ENCODE measurements at places on chromosomes 16 and 17.

DNA sequence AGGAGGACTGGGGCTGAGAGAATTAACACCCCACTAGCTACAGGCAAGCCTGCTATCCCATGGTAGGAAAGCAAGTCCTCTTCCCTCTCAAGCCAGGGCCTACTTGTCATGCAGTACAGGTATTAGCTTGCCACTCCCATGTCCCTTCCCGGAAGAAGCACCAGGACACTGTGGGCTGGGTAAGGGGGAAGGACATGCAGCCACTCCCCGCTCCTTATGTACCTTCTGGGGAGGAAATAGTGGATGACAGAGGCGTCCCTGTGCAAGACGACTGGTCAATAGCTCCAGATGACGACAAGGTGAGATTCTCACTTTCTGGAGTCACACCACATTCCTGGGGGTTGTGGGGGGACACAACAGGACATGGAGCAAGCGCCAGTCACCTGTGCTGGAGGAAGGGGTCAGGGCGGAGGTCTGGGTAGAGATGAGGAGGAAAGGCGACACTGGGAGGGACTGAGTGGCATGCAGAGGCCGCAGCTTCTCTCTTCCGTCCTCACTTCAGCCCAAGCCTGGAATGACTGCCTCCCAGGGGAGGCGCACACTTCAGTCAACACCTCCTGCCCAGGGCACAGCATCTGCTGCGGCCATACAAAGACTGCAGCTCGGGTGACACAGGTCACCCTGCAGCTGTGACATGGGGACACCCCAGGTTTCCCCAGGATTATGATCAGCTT lies 15.1 kb upstream of the FOXJ1 start:
- no peak for DNase-seq

DNA sequence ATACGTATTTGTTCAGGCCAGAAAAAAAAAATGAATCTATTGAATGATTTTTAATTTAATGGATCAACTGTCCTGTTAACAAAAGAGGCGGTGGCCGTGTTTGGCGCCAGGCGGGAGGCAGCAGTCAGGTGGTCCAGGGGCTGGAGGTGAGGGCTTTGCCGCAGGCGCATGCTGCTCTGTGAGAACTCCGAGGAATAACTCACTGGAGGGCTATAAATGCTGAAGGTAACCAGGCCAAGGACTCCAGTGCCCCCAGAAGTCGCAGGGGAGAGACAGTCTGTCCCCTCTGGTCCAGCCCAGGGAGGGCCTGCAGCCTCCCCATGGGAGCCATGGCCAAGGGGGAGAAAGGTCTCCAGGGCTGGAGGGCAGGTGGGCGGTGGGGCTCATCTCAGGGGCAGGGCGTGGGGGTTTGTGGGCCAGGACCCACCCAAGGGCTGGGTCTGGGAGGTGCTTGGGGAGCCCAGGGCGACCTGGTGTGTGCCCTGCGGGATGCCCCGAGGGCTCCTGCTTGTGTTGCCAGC lies 7.1 kb upstream of the BAHCC1 start:
- DNase-seq: no peak

- no peak for DNase-seq
Observed at GRCh38 chr17:33596899-33597298, 303.8 kb upstream of the ASIC2 start.

- DNase-seq: no peak
Observed at GRCh38 chr17:851924-852323, 69.8 kb downstream of the MRM3 start.

DNA sequence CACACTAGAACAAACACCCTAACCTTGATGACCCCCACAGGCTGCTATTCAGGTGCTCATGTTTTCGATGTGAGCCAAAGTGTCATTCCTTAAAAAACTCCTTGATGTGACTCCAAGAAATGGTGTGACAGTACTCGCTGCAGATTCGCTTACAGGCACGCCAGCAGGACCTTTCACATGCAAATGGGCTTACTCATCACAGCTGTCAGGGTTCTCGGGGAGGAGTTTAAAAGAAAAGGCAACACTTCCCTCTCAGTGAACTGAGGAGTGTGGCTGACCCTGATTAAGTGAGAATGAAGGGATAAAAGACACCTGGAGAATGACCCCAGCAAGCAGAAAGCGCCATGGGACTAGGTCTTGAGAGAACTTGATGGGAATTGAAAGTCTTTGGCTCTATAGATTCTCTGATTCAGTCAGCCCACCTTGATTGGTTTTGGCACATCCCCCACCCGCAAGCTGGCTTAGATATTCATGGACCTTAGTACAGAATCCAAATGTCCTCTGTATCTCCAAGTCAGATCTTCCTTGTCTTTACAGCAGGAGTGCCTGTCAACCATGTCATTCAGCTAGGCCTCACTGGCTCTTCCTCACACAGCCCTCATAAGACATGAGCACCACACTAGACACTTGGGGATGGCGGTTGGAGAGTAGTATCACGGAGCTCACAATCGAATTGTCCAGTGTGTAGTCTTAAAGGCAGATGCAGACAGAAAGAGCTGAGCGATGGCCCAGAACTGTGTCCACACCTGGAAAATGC lies 82.6 kb downstream of the HIC1 start:
- no peak for DNase-seq

- no peak for DNase-seq
Observed at GRCh38 chr16:19687279-19687678, 30.7 kb downstream of the KNOP1 start.

- no peak for DNase-seq
Observed at GRCh38 chr16:75019007-75019406, 20.2 kb downstream of the ZNRF1 start.

DNA sequence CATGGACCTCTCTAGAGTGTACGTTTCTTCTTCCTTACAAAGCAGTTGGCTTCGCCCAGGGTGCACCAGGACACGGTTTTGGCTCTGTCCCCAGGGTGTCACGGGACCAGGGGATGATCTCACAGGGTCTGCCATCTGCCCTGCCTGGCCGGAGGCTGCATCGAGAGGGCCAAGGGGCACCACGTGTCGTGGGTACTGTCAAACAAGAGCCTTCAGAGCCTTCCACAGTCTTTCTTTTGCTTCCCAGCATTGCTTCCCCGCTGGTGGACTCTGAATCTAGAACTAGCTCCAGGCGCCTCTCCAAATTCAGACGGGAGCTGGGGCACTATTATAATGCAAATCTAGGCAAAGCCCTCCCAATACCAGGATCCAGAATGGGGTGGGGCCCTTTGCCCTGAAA lies 47.9 kb downstream of the MAPT start:
- DNase-seq: no peak

DNA sequence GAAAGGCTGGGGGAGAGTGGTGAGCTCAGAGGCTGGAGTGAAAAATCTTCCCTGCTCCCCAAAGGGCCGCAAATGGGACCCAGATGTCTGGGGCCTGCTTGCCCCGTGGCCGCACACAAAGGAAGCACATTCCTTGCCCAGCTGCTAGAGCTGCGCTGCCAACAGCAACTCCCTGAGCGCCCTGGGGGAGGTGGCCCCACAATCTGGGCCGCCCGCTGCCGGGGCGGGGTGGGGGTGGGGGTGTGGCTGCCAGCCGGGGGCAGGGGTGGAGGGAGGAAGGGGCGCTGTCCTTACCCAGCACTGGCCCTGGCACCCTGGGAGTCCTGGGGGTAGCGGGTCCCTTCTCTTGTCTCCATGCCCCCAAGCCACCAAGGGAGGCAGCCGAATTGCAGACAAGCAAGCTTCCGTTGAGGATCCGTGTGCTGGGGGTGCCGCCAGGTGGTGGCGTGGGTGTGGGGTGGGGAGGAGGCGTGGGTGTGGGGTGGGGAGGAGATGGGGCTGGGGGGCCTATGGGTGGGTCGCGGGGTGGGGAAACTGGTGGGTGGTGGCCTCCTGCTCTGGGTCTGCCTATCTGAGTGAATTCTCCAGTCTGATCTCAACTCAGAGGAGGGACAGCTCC lies 48.4 kb upstream of the PABPN1L start:
- no peak for DNase-seq

GRCh38 chr17:50265212-50265611 lies 9.1 kb upstream of the TMEM92 start:
- DNase-seq: no peak

- DNase-seq: no peak
Observed at GRCh38 chr17:15247891-15248529, 17.1 kb downstream of the PMP22 start.

DNA sequence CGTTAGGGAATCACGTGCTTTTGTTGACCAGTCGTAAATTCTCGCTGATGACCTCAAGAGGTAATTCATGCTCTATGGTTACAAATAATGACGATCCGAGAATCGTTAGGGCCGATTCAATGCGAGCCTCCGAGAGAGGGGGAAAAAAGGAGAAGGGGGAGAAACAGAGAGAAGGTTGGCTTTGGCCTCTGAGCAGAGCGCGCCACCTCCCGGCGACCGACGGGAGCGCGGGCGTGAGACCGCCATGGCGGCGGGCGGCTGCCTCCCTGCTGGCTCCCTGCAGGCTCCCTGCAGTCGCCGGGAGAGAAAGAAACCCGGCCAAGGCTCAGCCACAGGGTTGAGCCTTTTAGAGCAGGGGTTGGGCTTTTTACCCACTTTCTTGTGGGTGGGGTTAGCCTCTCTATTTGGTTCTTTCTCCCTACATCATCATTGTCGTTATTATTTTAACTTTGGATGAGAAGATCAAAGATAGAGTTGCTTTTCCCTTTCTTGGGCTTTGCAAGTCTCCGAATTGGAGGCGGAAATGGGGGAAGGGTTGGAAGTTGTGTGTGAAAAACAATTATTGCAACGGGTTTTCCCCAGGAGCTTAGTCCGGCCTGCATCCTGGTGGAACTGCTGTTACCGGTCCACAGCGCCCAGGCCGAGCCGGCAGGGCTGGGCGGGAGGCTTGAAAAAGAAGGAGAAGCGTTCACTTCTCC lies 410 bp upstream of the HOXB5 start:
- DNase-seq: peak; percentile 64

DNA sequence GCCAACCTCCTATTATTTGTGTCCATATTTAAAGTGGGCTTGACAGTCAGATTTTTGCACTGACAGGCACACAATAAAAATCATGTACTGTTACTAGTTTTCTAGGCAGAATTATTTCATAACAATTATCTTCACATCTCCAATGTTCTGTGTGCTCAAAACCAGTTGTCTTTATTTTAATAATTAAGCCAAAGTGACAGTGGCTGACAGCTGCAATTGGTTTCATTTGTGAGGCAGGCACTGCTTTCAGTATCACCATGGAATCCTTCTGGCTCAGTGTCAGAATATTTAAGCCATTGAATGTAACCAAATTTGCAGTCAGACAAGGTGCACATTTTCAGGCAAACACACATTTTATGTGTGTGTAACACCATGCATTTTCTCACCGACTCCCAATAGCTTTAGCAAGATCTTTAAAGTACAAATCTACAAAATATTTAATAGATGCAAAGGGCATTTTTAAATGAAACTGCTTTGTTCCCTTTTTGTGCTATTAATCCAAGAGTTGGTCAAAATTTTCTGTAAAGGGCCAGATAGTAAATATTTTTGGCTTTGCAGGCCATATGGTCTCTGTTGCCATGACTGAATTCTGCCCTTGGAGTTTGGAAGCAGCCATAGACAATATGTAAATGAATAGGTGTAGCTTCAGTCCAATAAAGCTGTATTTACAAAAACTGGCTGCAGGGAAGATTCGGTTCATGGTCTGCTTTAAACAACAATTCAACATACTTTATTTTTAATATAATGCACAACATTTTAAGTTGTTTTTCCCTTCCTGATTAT lies 486.0 kb downstream of the KCNJ2 start:
- DNase-seq: no peak

DNA sequence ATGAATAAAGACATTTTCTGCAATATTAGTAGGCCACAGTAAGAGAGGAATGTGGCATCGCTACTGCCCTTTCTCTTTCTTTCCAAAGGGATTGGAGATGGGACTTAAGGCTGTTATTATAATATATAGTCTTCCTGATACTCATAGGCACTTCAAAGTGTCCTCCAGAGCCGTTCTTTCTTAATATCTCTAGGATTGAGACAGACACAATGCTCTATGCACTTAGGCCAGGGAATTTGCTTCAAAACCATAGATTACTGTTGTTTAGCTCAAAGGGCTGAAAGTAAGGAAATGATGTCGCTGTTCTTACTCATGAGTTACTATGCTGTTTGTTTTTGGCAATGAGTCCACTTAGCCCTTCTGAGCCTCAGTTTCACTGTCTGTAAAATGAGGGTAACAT lies 590.5 kb downstream of the CDH11 start:
- no peak for DNase-seq

- no peak for DNase-seq
Observed at GRCh38 chr16:54651440-54652195, 279.0 kb upstream of the IRX5 start.

- no peak for DNase-seq
Observed at GRCh38 chr17:2794111-2794803, 2.0 kb upstream of the RAP1GAP2 start.

- DNase-seq: no peak
Observed at GRCh38 chr17:41976142-41976768, 9.7 kb downstream of the CNP start.

- no peak for DNase-seq
Observed at GRCh38 chr16:88634141-88634993, 4.0 kb upstream of the IL17C start.

DNA sequence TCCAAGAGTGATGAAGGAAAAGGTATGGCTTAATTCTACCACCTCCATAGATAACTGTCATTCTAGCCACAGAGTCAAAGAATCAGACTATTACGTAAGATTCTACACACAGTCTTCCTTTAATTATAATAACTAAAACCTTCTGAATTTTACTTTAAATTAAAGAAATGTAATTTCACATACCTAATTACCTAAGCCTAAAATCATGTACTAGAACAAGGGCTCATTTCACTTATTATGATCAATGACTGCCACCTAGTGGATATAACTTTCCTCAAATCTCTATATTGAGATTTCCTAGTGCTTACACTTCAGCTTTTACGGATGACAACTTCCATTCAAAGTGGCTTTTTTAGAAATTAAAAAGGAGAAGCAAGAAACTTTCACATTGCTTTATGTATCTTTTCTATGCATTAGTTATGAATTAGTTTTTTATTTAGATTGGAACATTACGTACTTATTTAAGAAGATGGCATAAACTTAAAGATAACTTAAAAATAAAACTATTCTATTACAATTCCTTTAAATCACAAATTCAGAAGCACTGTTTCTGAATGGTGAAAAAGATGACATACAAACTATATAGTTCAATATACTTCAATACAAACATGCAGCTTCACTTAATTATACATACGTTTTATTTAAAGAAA lies 18.2 kb upstream of the ABCA10 start:
- DNase-seq: no peak

GRCh38 chr16:76835339-76835738 lies 355.7 kb upstream of the MON1B start:
- DNase-seq: no peak

DNA sequence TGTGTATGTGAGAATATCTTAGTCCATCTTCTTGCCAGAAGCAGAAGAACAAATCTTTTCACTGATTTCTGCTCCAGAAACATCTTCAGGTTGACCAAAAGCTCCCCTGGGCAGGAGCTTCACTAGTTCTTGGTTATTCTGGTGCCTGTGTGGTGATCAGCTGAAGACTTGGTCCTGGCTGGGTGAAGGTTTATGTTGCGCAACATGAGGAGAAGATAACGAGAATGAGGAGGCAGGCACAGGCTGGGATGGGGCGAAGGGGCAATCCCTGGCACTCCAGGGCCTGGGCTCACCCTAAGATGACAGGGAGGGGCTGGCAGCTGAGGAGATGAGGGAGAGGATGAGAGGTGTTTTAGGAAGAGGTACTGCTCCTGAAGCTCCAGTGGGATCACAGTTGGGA lies 232.0 kb downstream of the NTN1 start:
- DNase-seq: no peak

Data from stimulated activated CD8-positive, alpha-beta memory T cell treated with anti-CD3 and anti-CD28 coated beads, Interleukin-7, amount 100 ng/mL, for 4 hours (primary cell).